ENCODE measurements at places on chromosomes 6 and 20.
A peak's percentile ranks its signal among the peaks of the same experiment; 100 is the strongest.

GRCh38 chr6:151389618-151390275 is 1.6 kb downstream of the ZBTB2 start:
- DNase-seq: peak; percentile 74

GRCh38 chr6:157325069-157325805 is 1.9 kb upstream of the TMEM242 start:
- no peak for DNase-seq

DNA sequence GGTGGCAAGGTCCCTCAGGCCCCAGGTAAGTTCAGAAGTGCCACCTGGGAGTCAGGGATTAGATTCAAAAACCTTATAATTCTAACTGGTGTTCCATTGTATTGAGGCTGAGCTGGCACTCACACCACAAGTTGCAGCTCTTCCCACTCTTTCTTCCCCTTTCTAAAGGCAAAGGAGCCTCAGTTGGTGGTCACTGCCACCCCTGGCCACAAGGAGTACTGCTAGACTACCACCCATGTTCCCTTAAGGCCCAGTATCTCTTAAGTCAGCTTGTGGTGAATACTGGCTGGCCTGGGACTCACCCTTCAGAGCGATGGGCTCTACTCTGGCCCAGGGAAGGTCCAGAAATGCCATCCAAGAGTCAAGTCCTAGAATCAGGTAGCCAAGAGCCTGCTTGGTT is 421.1 kb upstream of the KHDRBS2 start:
- DNase-seq: no peak

DNA sequence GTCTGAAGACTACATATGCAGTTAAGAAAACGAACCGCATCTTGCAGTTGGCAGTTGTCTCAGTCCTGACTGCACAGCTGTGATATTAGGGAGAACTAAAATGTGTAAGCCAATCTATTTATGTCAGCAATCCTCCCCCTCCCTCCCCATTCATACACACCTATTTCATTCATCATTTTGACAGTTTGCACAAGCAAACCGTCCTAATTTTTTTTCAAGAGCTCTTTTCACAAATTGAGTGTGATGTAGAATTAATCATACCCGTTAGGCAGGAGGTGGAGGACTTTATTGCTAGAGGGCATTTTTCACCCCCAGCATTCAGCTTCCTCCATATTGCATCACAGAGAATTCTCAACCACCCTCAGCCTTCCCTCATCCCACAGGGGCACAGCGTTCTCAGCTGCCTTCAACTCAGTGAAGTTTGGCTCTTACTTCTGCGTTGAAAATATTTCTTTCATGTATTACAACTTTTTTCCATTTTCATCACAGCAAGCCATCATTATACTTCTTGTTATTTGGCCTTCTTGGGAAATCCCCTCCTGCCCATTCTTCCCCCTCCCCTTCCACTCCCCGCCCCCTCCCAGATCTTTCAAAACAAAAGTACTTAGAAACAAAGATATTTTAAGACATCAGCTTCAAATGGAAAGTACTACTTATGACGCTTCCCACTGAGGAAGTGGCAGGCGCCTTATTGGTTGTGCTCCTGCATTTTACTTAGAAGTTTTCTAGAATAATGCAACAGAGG is 37.5 kb downstream of the NOX3 start:
- peak; percentile 81 for DNase-seq

DNA sequence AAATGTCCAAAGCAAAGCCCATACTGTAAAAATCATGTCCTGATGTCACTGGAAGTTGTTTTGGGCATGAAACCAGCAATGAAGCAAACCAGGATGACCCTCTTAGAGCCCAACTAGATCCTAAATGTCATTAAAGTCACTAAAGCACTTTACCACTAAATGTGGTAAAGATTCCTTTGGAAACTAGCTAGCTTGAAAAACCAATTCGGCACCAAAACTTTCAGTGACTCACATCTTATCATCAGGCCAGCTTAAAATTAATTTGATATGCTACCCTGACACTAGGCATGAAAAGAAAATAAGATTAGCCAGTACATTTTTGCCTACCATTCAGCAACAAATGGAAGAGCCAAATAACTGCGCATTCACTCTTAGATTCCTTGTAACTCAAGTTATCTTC is 145.8 kb downstream of the PACRG start:
- no peak for DNase-seq

GRCh38 chr6:37785002-37785662 is 34.4 kb upstream of the ZFAND3 start:
- DNase-seq: no peak

DNA sequence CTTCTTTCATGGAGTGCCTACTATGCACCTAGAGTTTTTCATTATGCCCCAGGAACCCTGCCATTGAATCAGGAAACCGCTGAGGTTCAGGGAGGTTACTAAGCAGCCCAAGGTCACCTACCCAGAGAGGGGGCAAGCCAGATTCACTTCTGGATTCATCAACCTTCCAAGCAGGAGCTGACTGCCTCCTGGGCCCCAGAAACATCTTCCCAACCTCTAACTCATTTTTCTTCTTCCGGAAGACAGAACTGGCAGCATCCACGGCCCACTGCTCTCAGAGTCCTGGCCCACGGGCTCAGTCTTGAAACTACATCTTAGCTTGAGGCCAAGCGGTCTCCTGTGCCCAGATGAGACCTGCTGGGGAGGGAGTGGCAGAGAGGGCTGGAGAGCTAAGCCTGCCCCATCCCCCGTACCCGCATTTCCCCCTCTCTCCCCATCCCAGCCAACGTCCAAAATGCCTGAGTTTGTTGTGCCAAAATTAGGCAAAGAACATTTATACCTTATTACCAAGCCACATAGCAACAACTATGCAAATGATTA is 281.0 kb downstream of the CDC5L start:
- DNase-seq: no peak

GRCh38 chr20:31808481-31808880 is 10.7 kb upstream of the MYLK2 start:
- DNase-seq: no peak

DNA sequence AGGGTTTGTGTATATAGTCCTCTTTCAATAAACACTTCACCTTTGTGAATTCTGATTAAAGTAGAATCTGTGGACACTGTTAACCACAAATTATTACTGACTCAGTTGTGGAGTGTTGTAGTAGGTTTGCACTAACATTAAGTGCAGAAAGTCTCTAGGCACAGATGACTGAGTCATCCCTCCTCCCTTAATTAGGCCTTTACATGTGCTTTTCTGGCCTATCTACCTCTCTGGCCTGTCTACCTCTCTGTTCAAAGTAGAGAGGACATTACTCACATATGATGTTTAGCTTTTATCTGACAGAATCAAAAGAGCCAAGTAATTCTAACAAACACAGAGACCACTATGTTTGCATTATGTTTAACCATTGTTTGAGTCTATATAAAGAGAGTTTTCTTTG is 783.0 kb downstream of the TENT5A start:
- no peak for DNase-seq

DNA sequence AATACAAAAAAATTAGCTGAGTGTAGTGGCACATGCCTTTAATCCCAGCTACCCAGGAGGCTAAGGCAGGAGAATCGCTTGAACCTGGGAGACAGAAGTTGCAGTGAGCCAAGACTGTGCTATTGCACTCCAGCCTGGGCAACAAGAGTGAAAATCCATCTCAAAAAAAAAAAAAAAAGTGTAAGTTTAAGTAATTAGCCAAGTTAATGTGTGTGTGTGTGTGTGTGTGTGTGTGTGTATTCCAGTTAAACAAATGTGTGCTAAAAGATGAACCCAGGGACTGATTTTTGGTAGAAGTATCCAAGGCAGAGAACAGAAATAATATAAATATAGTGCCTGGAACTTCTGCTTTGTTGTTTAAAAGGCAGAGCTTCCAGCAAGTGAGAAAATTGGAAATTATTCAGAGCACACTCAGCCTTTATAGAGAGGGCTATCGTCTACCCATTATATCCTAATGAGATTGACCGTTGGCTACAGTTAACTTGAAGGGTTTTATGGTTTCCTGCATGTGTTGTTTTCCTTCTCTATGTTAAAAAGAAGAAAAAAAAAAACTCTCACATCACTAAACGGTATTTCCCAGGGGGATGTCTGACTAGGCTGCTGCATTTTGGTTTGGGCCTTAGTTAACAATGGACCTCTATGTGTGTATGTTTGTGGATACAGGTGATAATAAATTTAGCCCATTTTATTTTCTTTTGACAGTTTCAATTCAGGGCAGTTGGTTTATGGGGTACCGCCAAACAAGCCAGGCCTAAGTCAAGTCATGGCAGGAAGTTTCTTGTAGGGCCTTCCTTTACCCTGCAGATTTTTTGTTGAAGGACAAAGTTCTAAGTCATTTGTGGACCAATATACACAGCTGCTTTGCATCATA is 9.8 kb downstream of the SOX4 start:
- no peak for DNase-seq

DNA sequence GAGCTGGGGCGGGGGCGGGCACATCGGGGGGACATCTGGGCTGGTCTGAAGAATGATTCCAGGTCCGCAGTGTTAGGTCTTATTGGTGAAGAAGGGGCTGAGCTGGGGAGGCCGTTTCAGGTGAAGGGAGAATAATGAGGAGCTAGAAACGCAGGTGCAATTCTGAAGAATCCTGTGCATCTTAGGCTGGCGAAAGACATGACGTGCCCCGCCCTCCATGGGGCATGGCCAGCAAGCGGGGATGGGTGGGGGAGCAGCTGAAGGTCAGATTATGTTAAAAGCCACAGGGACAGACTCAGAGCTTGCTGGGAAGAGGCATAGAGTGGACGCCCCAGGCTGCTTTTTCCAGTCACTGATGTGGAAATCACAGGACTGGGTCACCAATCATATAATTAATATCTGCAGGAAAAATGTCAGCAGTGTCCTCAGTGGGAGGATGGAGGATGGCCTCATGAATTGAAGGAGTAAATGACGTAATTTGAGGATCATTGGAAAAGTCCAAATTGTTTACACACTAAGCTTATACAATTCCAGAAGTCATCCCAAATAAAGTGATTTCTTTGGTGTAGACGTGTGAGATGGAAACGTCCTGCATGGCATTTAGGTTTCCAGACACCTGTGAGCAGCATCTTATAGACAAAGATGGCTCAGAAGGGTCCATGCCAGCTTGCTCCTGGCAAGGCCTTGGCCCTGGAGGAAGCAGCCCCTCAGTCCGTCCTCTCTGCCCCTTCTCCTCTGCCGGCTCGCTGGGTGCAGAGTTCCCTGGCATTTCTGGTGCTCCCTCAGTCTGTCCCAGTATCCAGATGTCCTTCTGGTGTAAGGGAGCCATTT is 109.6 kb upstream of the FRMD1 start:
- DNase-seq: no peak

- DNase-seq: no peak
These were observed 635 bp upstream of the C20orf203 start for GRCh38 chr20:32674362-32674789.

DNA sequence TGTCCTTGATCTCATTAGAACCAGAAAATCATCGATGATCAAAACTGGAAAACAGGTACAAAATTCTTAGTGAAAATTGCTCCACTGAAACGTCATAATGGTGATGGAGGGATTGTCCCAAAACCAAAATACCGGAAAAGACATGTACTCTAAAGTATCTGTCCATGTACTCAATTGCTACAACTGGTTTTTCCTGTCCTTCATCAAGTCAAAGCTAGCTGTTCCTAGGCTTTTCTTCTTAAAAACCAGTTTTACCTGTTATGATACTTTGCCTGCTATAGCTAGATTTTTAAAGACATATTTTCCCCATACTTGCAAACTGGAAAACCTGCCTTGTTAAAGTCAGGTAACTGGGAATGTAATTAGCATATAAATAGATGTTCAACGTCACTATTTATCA is 50.5 kb upstream of the LRRC1 start:
- no peak for DNase-seq

- no peak for DNase-seq
These were observed 168.3 kb upstream of the JAG1 start for GRCh38 chr20:10842116-10842515.

- no peak for DNase-seq
These were observed 20.7 kb downstream of the RIPK1 start for GRCh38 chr6:3088968-3089367.

DNA sequence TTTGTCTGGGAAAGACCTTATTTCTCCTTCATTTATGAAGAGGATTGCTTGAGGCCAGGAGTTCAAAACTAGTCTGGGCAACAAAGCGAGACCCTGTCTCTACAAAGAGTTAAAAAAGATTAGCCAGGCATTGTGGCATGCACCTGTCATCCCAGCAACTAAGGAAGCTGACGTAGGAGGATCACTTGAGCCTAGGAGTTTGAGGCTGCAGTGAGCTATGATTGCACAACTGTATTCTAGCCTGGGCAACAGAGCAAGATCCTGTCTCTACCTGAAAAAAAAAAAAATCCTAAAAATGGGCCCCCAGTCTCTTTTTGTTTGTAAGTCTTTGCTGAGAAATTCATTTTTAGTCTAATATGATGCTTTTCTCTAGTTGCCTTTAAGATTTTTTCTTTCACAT is 29.2 kb upstream of the EIF2S2 start:
- no peak for DNase-seq

GRCh38 chr6:110875548-110876169 is 1.1 kb downstream of the AMD1 start:
- DNase-seq: peak; percentile 74

- DNase-seq: no peak
These were observed 2.1 kb upstream of the LAMA5 start for GRCh38 chr20:62368976-62369814.

- no peak for DNase-seq
These were observed 482.8 kb downstream of the LMBRD1 start for GRCh38 chr6:69314001-69314400.

GRCh38 chr20:32560989-32561830 is 23.9 kb downstream of the NOL4L start:
- no peak for DNase-seq

DNA sequence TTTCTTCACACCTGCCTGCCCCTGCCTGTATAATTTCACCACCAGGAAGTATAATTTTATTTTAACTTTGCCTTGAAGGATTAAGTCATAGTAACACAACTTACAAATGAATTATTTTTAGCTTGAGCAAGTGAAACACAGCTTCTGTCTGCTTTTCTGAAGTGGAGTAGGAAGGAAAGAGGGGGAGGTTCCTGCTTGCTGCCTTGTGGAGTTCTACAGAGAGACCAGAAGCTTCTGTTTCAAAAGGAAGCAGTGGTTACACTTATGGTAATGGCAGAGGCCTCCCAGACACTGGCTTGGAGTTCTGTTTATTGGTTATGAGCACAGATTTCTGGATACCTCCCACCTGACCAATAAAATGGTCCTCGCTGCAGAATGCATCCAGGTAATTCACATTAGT is 159.6 kb downstream of the TMEM200A start:
- DNase-seq: no peak

- DNase-seq: no peak
These were observed 277.3 kb upstream of the PRND start for GRCh38 chr20:4444404-4444803.
